ENCODE measurements at places on chromosomes 5 and 9.

DNA sequence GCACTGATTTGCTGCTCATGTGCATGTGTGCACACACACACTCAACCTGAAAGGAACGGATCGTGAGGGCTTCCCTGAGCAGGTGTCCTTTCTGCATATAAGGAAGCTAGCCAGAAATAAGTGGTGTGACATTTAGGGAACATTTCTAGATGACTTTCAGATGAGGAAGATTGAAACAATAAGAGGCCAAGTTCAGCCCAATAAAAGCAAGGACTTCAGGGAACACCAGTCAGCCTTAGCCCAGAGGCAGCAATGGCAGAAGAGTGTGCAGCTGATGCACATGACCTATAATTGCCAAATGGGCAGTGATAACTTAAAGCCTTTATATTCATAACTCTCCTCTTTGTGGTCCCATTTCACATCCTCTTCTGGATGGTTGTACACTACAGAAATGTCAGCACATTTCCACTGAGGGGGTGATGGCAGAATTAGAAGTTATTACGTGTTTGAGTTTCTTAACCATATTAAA is 255.5 kb downstream of the TRIM32 start:
- DNase-seq, result no peak

DNA sequence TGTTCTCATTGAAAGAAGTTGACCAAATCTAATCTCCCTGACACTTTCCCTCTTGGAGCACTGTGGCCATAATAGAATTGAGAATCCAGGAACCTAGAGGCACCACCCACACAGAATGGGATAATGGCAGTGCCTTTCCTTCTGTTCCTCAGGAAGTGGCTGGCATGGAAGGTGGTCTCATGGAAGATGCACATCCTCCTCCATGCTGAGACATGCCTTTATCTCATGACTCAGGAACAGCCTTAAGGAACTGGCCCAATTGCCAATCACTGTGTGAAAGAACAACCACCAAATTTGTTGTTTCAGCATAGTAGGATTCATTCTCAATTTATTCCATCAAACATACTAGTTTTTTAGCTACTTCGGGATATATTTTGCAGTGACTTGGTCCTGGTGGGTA is 137.5 kb upstream of the RASGRF2 start:
- DNase-seq, result no peak

- no peak for DNase-seq
Observed at GRCh38 chr5:62256161-62257019, 49.6 kb upstream of the KIF2A start.

- no peak for DNase-seq
Observed at GRCh38 chr9:98831696-98832095, 24.2 kb downstream of the GALNT12 start.

DNA sequence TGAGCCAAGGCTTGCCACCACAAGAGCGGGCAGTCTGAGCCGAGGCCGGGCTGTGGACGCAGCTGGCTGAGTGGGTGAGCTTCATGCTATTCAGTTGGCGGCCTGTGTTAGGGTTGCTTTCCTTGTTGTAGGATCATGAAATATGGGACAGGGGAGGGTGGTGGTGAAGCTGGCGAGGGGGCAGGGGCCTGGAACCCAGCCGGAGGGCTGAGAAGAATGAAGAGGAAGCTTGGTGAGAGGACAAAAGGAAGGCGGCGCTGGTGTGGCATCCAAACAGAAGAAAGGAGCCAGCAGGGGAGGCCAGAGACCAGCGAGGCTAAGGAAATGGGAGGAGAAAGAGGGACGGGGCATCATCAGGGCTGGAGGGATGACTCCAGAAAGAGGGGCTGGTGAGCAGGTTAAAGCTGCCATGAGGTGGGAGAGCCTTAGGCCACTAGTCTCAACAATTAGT is 18.3 kb downstream of the RALGPS1 start:
- DNase-seq, result no peak

- no peak for DNase-seq
Observed at GRCh38 chr9:72618811-72619210, 97.4 kb downstream of the TMC1 start.

DNA sequence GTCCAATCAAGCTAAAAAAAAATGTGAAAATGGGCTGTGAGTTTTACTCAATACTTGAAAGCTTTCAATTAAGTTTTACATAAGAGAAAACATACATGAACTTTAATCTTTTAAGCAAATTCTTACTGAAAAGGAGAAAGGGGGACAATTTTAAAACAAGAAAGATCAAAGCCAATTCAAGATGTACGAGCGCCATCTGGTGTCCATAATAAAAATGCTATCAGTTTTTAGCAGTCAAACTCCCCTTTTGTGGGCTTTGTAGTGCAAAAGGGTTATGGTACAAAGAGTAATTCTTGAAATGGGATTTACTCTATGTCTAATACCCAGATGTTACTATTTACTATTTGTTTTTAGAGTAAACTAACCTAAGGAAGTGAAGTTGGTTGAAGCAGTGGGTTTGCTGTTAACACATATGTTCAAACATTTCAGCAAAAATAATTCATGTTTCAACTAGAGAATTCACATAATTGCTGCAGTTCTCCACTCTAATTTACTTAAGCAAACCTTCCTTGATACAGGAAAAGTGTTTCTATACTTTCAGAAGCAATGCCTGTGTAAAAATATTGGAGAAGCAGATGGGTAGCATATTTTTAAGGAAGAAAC is 228.2 kb upstream of the TYRP1 start:
- no peak for DNase-seq

DNA sequence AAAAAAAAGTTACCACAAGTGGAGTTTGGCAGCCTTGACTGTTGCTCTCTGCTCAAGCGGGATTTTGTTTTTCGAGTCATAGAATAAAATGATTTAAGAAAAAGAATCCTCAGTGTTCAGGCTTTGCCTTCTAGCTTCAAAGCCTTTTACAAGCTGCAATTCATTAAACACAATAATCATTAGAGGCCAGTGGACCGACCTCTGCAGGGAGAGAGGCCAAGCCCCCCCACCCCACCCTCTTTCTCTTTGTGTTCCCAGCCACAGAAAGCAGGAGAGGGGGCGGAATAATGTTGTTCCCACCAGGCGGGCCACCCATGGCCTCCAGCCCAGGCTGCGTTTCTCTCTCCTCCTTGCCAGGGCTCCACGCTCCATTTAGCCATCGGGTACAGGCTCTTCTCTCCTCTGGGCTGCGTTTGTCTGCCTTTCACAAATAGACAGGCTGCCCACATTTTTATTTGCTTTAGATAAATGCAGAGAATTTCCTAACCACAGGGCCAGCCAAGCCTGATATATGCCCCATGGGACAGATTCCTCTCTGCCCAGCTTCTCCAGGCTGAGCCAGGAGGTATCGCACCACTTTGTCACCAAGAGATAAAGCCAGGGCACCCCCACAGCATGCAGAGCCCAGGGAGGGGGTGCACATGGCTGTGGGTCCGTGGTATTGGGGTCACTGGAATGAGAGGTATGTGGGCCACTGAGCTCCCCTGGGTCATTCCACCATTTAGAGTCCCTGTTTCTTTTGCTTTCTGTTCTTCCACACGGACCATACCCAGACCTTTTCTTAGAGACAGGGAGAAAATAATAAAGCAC is 318.8 kb downstream of the PIK3R1 start:
- DNase-seq, result no peak

DNA sequence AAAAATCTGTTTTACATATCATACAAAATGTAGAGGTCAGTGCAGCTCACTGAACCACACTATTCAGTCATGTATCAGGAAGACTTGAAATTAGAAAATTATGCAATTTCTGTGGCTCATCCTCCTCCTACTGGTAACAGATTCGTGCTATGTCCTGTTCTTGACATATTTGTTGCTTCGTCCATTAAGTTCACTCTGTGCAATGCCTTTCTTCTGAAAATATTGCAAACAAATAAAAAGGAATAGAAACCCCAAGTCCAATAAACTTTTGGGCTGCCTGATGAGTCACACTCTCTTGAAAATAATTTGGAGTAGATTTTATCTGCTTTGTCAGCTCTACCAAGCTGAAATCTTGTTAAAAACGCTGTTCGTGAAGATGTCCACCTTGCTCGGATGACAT is 391.2 kb downstream of the RAB3C start:
- no peak for DNase-seq

DNA sequence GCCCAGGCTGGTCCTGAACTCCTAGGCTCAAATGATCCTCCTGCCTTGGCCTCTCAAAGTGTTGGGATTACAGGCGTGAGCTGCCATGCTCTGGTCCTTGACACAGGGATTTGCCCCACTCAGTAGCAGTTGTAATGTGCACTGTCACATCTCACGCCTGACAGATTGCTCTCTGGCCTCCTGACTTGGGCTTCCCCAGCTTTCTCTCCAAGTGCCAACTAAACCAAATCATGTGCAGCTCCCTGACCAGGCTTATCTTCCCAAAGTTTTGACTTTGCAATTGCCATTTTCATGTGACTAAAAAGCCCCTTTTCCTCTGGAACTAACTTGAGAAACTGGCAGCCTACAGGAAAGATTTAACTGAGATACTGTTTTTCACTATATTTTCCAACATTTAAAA is 10.7 kb downstream of the RPL26L1 start:
- no peak for DNase-seq

DNA sequence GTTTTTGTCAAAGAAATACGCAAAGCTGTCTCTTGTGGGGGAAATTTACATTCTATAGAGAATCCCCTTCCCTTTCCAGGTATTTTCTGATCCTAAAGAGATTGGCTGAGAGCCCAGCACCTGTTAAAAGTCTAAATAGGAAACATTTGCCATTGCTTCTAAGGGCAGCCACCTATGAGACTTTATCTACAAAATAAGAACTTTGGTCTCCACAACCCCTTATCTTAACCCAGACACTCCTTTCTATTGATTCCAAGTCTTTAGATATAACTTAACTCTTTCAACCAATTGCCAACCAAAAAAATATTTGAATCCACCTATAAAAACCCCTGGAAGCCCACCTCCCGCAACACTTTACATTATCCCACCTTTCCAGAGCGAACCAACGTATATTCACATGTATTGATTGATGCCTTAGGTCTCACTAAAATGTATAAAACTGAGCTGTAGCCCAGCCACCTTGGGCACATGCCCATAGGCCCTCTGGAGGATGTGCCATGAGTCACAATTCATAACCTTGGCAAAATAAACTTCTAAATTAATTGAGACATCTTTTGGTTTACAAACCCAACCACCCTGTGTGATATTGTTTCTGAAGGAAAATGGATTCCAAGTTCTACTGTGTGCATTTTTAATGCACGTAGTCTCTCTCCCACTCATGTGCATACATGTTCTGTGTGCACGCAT is 211.4 kb downstream of the GAS1 start:
- no peak for DNase-seq

GRCh38 chr9:89886281-89886700 is 281.5 kb downstream of the GADD45G start:
- no peak for DNase-seq

DNA sequence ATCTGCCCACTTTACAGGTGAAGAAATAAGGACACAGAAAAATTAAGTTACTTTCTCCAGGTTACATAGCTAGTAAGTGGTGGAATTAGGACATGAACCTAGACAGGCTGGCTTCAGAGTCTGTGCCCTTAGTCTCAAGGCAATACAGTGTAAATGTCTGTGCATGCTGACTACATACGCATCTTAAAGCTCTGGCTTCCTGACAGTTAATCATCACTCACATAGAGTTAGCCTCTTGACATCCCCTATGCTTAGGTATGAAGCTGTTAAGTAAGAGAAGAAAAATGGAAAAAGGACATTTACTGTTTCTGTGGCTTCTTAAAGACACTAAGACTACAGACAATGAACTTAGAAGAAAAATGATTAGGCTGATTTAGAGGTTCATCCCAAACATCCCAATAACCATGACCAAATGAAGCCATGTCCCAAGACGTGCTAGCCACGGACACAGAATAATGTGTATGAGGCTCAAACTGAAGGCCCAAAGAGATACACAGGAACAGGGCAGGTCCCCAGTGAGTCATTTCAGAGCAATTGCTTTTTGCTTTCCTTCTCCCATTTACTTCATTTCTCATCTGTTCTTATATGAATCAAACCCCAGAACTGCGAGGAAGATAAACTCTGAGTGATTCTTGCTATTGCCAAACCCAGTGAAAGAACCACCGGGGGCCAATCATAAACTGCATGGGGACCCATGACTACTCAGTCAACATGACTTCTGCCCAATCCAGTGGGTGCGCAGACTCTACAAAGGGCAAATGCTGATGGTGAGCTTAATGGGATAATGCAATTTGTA is 100.0 kb upstream of the IFNK start:
- DNase-seq, result no peak

DNA sequence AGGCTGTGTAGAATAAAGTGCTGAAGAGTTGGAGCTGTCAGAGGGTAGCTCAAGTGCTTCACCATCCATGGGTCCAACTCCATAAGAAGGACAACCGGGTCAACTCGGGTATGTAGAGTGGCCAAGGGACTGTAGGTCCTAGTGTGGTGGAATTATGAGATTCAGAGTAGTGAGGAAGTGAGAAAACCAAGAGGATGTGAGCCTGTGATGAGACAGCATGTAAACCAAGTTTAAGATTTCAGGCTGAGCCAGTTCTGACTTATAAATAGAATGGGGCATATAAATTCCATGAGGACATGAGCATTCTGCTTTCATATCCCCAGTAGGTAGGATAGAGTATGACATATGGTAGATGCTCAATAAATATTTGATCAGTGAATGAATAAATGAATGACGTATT is 96.3 kb downstream of the CFAP95 start:
- DNase-seq, result no peak

- no peak for DNase-seq
Observed at GRCh38 chr5:11770310-11770709, 133.9 kb downstream of the CTNND2 start.

- no peak for DNase-seq
Observed at GRCh38 chr5:163362840-163363371, 74.5 kb upstream of the CCNG1 start.

DNA sequence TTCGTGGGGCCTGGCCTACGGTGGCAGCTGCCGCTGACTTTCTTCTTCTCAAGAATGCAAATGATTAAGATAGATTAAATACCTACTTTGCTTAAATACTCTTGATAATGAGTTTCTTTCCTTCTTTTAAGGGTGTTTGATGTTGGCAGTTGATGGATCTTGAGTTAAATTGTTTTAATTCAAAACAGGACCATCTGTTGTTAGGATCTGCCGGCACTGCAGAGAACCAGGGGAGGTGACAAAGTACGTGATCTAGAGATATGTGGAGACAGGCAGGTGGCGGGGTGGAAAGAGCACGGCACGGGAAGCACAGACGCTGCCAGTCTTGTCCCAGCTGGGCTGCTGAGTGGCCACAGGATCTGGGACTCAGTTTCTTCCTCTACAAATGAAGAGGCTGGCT is 37.9 kb downstream of the MED27 start:
- DNase-seq, result no peak

DNA sequence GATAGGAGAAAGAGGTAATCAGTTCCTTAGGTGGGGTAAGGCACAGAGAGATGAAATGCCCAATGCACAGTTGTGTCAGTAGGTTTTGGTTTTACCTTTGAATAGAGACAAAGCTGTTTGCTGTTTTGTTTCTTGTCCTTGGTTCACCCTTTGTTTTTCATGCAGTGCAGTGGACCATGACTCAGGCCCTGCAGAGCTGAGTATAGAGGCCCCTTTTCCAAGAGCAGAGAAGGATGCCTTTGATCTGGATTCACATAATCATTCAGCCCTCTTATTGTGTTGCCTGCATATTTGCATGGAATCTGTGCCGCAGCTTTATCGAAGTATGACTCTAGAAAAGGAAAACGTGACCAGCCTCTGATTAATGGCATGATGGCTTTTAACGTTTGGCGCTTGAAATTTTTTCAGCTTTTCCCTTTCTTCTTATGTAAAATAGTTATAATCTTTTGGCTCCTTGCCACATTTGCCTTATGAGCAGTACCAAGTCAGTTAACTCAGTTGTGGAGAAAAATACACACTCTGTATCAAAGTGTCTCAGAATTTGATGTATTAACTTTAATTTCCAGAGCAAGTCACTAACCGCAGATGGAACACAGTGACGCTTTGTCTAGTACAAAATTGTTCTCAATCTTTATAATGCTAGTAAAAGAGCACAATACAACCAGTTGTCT is 197.6 kb downstream of the KDM4C start:
- no peak for DNase-seq

GRCh38 chr5:56142614-56143372 is 90.3 kb downstream of the ANKRD55 start:
- no peak for DNase-seq
